ENCODE measurements at places on chromosomes 7 and 10.

DNA sequence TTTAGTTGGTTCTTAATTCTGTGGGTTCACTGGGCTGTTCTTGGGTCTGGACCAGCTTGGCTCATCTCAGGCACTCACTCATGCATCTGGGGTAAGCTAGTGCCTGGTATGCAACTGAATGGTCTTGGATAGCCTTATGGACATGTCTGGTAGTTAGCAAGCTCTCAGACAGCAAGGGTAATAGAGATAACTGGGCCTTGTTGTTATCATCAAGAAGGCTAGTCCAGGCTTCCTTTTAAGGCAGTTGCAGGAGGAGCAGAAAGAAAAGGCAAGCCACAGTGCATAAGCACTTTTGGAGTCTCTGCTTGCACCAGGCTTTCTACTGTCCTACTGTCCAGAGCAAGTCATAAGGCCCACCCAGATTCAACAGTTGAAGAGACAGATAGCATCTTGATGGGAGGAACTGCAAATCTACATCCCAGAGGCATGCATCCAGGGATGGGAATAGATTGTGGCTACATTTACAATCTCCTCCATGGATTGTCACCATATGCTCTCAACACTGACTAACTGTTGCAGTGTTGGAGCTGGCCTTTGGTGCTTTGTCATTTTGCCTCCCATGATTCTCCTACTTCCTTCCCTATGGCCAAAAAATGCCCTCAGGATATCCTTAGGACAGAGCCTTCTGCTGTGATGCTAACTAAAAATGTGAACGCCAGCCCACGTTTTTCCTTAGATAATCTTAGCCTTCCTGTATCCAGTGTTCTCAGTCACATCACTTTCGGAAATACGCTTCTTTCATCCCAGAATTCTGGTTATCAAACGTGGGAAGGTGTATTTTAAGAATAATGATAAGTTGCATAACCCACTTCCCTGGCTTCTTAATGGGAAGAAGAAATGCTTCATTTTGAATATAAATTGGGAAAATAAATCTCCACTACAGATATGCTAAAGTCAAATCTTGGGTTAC lies 3.6 kb downstream of the GIMAP4 start:
- DNase-seq: no peak

- no peak for DNase-seq
These were observed 10.1 kb downstream of the GDF2 start for GRCh38 chr10:47332371-47332770.

- DNase-seq: no peak
These were observed 111.0 kb downstream of the FOXL3 start for GRCh38 chr7:400901-401485.

DNA sequence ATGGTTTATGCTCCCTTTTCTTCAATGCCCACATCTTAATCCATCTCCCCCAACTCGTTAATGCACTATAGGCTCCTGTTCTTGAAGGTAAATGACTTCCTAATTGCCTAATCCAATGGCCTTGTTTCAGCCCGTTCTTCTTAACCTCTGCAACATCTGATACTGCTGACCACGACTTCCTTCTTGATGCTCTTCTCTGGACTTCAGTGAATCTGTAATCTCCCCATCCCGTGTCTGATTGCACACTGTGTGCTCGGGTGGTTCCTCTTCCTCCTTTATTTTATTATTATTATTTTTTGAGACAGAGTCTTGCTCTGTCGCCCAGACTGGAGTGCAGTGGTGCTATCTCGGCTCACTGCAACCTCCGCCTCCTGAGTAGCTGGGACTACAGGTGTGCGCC lies 58.9 kb downstream of the HIPK2 start:
- DNase-seq: no peak

- no peak for DNase-seq
These were observed 52.8 kb downstream of the BMPER start for GRCh38 chr7:33958104-33958503.

- no peak for DNase-seq
These were observed 95.6 kb downstream of the CPXM2 start for GRCh38 chr10:123795846-123796590.

DNA sequence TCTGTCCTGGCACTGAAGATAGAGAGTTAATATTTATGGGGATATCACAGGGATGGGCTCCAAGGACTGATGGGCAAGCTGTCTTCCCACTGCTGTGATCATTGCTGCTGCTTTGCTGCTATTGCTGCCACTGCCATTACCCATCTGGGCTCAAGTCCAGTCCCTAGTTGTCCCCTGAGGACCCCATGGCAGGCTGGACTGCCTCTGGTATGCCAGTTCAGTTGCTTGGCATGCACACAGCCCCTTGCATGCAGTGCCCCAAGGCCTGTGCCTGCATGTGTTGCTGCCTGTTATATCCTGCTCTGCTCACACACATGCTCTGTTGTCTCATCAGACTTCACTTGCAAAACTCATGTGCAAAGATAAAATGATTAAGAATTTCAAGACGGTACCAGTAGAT lies 109.5 kb downstream of the ADRA2A start:
- DNase-seq: no peak

DNA sequence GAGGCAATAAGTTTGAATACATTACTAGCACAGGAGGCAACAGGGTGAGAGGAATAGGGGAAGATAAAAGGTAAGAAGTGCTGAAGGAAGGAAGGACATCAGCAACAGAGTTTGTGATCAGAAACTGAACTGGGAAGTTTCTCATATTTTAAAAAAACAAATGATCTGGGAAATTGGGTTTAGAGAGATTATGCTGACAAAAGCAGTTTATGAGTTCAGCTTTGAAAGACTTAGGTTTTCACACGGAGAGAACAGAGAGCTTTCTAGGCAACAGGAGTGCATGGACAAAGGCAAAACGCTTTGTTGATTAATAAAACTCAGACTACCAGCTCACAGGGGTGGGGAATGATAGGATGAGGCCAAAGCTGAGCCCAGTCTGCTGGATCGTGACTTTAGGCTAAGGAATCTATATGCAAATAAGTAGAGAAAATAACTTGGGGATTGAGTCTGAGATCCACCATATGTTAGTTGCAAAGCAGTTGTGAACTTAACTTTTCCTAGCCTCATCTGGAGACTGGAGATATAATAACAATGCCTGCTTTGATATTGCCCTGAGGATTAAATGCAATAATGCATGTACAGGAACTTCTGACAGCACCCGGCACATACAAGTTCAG lies 4.2 kb downstream of the OSBPL3 start:
- no peak for DNase-seq

GRCh38 chr7:117767951-117768350 lies 105.3 kb downstream of the CTTNBP2 start:
- no peak for DNase-seq

DNA sequence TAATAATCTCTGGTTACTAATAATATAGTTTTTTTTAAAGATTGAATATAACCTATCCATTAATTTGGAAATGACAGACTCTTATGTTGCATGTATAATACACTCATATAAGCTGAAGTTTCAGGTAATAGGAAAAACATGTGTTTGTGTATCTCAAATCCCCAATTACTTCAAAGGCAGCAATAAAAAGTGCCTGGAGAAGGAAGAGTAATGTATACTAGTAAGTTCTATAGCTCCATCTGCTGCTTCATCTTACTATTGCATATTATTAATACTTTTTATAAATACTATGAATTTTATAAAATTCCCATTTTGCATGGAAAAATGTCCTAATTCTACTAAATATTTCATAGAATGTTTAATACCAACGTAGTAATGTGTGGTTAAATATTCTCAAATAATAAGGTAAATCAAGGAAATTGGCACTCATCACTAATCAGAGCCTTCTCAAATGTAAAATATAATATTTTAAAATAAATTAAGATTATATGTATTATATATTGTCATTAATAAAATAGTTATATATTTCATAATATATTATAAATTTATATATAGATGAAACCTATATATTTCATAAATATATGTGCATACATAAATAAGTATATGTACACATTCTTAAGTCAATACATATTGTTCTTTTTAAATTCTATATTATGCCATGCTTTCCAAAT lies 311.9 kb downstream of the HGF start:
- DNase-seq: peak; percentile 27

DNA sequence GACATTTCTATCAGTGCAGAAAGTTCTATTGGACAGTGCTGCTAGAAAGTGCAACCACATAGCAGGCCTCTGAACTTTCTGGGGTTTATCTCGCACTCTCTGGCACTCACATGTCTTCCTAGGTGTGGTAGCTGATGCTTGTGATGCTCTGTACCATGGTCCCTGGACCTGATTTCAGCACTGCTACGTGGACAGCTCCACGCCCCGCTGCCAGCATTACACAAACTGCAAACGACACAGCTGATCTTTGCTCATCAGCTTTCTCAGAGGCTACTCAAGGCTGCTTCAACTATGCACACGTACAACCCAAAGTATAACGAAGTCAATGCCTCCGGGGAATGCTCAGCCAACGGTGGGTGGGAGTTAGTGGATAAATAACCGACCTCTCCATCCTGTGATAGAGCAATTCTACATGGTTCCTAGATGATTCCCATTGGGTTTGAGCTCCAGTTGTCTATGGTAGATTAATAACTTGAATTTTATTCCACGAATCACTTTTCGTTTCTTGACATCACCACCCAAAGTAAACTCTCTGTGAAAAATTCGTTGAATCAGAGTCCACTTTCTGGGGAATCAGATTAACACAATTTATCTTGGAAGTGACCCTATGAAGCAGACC lies 302.5 kb downstream of the ACTR3B start:
- no peak for DNase-seq

DNA sequence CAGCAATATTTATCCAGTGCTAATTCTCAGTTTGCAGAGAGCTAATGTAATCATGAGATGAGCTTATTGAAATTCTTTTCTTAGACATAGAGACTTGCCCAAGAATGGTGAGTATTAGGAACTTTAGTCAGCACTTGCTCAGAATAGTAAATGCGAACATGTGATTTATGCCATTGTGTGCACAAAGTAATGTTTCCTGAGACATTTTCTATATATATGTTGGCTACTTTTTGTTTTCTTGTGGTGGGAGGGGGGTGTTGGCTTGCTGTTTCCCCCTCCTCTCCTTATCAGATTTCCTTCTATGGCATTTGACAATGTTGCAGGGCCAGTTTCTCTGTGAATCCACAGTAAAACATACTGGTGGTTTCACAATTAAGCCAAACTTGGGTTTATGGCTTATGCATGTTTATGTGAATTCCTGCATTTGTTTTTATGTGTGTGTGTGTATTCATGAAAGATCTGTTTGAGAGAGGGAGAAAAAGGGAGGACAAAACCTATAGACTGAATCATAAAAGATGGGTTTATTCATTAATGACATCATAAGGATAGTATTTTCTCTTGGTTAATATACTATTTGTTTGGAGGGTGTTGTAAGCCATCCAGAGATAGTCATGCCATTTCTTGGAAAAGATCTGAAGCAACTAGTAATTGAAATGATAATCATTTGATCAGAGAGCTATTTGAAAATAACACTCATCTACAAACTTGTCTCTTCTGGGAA lies 36.3 kb downstream of the ARID5B start:
- no peak for DNase-seq

- peak; percentile 47 for DNase-seq
These were observed 279.8 kb downstream of the KCNMA1 start for GRCh38 chr10:77357611-77358310.

GRCh38 chr7:26865094-26865388 lies 651 bp upstream of the SKAP2 start:
- peak; percentile 64 for DNase-seq

DNA sequence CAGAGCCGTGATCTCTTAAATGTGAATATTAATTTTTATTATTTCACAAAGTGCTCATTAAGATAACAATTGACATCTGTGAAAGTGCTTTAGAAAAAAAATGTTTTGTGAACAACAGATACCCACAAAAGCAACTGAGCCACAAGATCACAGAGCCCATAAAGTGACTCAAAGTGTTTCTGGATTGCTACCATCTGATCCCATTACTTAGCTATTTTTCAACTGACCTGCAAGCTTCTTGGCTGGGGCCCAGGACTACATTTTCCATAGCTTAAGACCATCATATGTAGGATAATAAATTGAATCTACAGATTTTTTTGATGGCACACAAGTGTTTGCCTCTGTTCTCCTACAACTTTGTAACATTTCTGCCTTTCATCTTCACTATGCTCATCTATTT lies 674.4 kb downstream of the PHTF2 start:
- no peak for DNase-seq

DNA sequence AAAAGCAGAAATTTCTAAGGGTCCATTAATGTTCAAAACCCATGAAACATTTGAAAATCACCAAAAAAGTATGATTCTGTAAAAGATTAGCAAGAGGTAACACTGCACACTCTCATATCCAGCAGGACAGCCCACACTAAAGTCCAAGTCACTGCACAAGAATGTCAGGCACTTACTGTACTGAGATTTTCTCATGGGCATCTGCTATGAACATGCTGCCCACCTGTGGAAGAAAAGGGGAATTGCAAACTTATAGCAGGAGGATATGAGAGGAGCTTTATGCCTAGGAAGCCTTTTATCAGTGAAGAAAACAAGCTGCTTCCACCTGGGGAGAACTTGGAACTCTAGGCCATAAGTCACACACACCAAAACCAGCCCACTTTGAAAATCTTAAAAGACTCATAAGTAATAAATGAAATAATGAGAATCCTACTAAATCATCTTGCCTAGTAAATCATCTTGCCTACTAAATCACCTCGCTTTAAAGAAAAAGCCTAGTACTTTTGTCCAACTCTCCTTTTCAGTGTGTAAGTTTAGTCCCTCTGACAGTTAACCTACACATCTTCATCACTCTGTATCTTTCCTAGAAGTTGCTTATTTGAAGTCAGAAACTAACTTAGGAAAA lies 46.1 kb downstream of the ARMH3 start:
- DNase-seq: peak; percentile 89

- peak; percentile 25 for DNase-seq
These were observed 621 bp upstream of the FAM13C start for GRCh38 chr10:59362959-59363381.

GRCh38 chr10:88097092-88097516 lies 233.7 kb downstream of the PTEN start:
- DNase-seq: no peak

GRCh38 chr10:116440330-116441030 lies 12.8 kb downstream of the PNLIPRP3 start:
- no peak for DNase-seq

GRCh38 chr7:16646472-16647072 lies 591 bp downstream of the BZW2 start:
- DNase-seq: peak; percentile 24

DNA sequence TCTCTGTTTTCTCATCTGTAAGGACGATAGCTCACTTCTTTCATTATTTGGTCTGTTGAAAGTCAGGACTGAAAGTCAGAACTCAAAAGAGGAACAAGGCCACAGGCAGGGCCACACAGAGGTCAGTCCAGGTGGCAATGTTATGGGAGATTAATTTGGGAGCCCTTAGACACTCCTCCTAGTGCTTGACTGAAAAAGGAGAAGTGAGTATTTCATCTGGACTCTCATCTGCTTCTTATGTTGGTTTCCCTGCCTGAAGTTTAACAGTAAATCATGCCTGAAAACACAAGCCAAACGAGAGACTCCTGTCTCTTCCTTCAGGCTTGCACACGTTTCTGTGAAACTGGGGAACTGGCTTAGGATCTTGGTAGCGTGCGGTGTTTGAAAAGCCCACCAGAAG lies 248.5 kb downstream of the BUB3 start:
- DNase-seq: no peak

- no peak for DNase-seq
These were observed 76.5 kb downstream of the ADCY1 start for GRCh38 chr7:45650404-45651394.

- DNase-seq: no peak
These were observed 304.9 kb downstream of the CDC14C start for GRCh38 chr7:49229246-49229645.

Measured in AG08396 (cell line).